Esophagus squamous epithelium (tissue), 5 donors: ENCODE measurements at places on chromosomes 2 and 18.

GRCh38 chr2:145524836-145525235 is 1004.9 kb upstream of the ZEB2 start:
- DNase-seq, result no peak

DNA sequence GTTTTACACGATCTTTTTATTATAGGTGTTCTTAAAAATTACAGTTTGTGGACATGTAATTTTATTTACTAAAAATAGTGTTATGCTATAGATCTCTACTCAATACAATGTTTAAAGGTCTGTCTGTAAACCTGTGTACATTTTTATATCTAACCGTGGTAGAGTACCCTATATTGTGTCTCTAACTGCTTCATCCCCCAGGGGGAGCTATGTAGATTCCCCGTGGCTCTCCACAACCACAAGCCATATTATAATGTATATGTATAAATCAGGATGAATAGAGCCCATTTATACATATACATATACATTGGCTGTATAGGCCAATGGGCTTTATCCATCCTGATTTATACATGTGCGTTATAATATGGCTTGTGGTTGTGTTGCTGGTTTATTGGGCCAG is 59.4 kb downstream of the ADAM23 start:
- DNase-seq, result no peak

- no peak for DNase-seq
These were observed 855.6 kb downstream of the TSN start for GRCh38 chr2:122610948-122611609.

GRCh38 chr2:68934021-68934420 is 18.7 kb downstream of the GKN2 start:
- no peak for DNase-seq

- DNase-seq, result peak; percentile 28
These were observed 48.0 kb upstream of the HNRNPA3 start for GRCh38 chr2:177164584-177165052.
